ENCODE measurements at places on chromosomes 5 and 9.

DNA sequence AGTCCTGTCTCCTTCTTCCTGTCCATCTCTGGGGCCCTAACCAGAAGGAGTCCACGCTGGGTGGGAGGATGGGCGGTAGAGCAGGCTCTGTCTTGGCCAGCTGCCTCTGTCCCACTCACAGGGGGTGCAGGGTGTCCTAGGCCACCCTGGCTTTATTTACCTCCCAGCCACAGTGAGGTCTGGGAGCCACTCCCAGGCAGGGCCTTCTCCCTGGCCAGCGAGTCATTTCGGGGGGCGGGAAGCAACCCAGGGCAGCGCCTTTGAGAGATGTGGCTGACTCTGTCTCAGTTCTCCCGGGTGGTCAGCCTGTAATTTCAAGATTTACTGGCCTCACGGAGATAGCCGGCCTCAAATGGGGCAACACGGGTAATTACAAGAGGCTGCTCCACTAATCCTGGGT, 67.4 kb upstream of the PTCH1 start:
- no peak for DNase-seq

GRCh38 chr9:77472646-77473045, 175.5 kb downstream of the GNA14 start:
- no peak for DNase-seq

- DNase-seq, result no peak
Measured at GRCh38 chr5:85484982-85485574, 1100.4 kb upstream of the EDIL3 start.

- no peak for DNase-seq
Measured at GRCh38 chr9:107592424-107592823, 102.9 kb upstream of the KLF4 start.

DNA sequence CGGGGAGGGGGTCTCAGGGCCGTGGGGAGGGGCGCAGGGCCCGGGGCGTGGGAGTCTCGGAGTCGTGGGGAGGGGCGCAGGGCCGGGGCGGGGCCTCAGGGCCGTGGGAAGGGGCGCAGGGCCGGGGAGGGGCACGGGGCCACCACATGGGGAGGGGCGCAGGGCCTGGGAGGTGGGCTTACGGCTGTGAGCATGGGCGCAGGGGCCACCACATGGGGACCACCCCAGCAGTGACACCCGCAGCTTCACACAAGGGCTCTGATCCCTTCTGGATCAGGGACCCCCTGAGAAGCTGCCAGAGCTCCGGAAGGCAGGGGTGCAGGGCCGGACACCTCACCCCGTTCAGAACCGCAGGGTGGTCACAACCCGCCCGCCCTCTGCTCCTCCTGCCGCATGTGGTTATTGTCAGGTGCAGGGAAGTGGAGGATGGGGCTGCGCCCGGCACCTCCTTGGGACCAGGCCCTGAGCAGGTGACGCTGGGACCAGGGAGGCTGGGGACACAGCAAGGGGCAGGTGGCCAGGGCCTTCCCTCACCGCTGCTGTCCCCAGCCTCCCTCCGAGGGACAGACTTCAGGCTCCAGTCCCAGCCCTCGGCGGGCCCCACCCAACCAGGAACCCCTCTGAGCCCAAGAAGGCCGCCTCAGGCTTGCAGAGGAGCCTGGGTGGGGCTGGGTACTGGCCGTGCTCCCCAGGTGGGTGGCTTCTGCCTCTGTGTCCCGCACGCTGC, 53.7 kb downstream of the EXD3 start:
- DNase-seq, result no peak

- DNase-seq, result no peak
Measured at GRCh38 chr5:97629276-97629675, 446.2 kb upstream of the RIOK2 start.

GRCh38 chr5:75243100-75243499, 6.4 kb upstream of the ANKRD31 start:
- DNase-seq, result no peak

- DNase-seq, result no peak
Measured at GRCh38 chr5:74028406-74028805, 402.4 kb downstream of the ARHGEF28 start.

DNA sequence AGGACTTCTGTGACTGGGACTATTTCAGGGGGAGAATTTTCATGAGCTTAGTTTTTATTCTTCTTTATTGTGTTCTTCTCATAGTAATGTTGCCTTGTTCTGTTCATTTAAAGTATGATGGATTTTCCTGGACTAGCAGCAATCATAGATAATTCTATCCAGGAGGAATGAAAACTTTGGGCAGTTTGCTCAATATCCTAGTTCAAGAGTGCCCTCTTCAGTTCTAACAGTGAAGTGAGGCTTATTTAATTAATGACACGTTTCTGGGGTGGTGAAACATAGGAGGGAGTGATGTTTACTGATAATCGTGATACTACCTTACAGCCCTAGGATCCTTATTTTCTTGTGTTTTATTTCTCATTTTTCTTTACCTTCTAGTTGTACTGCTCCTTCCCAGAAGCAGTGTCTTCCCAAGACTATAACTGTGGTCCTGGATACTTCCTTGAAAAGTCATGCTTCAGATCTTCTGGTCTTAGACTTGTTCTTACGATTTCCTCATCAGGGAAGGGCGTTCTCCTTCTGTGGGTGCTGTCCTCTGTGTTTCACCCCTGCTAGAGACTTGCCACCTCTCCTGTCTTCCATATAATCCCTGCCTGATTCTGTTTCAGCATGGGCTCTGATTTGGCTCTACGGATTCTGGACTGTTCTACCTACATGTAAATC, 57.4 kb downstream of the CFAP95 start:
- no peak for DNase-seq

Data from NCI-H510A (cell line).